NCI-H774 (cell line): ENCODE measurements at places on chromosomes 1 and 21.

DNA sequence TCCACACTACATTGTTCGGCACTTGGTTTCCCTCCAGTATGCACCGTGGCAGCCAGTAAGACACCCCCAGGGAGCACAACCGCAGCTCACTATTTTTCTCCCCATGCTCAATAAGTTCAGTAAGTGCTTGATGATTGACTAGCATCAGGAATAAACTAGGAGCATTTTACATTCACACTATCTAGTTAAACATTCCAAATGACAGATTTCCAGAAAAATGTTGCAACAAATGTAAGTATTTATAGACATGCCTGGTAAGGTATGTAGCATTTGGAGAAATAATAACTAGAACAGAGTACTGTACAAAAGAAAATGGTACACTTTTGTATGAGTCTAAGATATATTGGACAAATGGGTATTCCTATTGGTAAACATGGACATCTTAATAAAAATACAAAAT is 92.9 kb downstream of the SLC45A1 start:
- no peak for DNase-seq

DNA sequence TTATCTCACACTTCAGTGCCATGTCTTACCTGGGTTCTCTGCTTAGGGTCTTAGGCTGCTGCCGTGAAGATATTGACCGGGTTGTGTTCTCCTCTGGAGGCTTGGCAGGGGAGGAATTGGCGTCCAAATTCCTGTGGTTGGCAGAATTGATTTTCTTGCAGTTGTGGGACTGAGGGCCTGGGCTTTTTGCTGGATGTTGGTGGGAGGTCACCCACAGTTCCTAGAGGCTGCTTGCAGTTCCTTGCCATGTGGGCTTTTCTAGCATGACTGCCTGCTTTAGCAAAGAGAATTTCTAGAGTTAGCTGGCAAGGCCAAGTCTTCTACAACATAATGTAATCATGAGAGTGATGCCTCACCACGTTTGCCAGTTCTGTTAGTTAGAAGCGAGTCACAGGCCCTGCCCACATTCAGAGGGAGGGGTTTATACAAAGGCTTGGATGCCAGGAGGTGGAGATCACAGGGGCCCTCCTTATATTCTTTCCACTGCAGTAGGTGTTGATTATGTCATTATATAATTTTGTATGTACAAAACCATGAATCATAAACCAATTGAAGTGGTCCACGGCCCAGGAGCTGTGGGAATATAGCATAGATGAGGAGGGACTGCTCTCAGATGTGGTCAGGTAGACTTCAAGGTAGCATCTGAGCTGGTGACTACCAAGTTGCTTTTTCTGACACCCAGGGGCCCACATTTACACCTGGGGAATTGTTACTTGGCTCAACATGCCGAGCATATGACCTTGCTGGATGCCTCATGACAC is 6.6 kb downstream of the UBL4B start:
- peak; percentile 11 for DNase-seq

GRCh38 chr1:10862743-10863335 is 66.4 kb upstream of the CASZ1 start:
- no peak for DNase-seq

DNA sequence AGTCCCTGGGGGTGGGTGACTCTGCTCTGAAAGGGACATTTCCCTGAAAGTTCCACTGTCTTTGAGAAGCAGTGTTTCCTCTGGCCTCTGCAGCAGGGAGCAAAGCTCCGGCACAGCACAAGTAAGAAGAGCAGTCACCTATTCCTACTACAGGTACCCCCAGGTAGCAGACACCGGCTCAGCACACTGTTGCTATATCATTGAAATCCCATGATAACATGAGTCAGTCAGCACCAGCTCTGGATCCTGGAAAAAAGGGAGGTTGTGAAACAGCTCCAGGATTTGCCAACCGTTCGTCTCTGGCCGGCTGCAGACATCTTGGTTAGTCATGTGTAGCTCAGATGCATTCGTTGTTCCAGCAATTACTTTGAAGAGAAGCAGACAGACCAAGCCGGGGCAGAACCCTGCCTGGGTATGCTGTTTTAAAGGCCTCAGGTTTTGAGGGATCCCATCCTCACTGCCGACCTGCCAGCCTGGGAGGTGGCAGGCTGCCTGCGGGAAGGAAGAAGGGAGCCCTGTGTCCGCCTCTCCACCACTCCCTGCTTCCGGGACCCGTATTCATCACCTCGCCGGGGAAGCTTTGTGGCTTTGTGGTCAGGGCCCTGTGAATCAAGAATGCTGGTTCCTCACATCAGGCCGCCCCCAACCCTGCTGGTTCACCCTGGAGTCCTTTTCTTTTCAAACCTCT is 139.2 kb downstream of the CLIC6 start:
- no peak for DNase-seq

DNA sequence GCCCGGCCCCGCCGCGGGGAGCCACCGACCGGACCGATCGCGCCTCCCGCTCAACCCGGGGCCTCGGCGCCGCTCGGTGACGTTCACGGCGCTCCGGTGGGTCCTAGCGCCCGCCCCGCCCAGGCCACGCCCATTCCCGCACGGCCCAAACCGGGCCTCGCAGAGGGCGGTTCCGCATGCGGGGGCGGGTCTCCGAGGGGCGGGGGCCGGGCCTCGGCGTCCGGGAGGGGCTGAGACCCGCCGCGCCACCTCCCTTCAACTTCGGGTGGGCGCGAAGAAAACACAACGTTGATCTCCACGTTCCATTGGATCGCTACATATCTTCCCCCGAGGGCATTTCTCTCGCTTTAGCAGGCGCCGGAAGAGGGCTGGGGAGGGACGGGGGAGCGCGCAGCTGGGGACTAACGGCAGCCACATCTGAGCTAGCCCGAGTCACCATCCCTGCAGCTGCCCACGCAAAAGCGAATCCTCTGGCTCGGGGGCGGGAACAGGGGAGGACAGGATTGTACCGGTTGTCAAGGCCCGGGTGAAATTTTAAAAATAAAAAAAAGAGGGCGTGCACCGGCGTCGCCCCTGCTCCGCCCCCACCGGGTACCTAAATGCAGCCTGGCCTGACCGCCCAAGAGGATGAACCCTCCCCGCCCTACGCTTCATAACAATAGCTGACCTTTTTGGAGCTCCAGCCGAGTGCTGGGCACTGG is at the start of gene MAD2L2:
Gene MAD2L2 (minus strand): TSS at position 78 of the 701 bp plus-strand sequence. CDS start 547 bp downstream, outside the sequence.
- DNase-seq: peak; percentile 51

GRCh38 chr1:47593598-47594285 is 155.9 kb downstream of the FOXD2 start:
- DNase-seq: no peak

DNA sequence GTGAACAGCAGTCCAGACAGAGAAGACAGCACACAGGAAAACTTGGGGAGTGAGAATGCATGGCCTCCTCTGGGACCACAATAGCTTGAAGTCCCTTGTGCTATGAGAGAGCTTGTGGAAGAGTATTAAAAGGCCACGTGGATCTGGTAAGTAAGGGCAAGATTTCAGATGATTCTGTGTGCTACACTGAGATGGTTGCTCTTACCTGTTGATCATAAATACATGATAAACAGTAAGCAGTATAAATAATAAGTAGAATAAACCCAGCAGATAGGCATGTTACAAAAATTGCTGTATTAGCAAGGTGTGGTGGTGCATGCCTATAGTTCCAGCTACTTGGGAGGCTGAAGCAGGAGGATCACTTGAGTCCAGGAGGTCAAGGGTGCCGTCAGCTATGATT is 150.4 kb upstream of the ZC3H11B start:
- no peak for DNase-seq

DNA sequence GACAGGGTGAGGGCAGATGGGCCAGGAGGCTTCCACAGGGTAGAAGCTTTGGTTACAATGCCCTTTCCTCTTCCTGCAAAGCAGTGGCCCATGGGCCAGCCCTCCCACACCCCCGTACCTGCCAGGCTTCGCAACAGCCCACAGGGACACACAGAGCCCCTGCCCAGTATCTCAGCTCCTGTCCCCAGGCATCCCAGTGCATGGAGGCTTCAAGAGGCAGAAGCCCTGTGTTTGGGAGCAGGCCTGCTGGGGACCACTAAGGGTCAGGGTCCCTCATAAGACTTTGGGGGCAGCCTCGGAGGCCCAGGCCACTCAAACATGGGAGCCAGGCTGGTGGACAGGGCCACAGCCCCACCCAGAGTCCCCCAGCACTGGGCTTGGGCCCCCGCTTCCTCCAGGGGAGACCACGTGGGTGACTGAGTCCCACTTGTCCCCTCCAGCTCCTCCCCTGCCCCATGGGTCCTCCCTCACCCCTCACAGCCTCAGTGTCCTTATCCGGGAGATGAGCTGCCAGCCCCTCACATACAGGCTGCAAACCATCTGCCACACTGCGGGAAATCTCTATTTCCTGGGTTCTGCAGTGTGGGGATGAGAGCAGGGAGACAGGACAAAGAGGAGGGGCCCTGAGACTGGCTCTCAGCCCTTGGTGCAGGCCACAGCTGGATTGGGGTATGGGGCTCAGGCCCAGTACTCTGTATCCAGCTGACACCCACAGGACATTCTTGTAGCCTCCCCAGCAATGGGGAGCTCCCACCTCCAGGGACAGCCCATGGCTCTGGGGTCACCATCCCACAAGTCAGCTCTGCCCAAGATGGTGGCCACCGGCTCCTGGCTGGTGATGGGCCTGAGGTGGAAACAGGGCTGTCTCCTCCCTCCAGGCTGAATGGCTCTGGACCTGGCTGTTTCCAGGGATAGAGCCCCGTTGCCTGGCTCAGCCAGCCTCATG is 50.7 kb downstream of the WNT9A start:
- DNase-seq: no peak

GRCh38 chr1:63857478-63857877 is 83.7 kb downstream of the ROR1 start:
- no peak for DNase-seq

GRCh38 chr1:2468540-2468939 is 7.5 kb upstream of the PLCH2 start:
- DNase-seq: no peak

DNA sequence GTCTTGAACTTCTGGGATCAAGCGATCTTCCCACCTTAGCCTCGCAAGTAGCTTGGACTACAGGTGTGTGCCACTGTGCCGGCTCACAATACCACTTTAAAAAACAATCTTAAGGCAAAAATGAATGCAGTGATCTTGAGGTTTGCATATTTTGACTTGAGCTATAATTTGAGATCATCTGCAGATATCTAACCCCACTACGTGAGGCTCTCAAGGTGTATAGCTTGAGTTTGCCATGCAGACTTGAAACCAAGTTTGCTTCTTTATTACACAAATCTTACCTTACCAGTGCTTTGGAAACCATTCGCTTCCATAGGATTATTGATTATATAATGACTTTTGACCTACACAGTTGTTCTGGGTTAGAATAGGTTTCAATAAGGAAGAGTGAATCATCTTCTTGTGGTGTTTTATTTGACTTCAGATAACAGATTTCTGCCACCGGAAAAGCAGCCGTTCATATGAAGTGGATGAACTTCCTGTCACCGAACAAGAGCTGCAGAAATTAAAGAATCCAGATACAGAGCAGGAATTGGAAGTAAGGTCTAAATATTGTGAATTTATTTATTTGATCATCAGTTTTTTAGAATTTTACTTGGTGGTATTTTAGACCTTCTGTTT is 155.1 kb downstream of the VPS13D start:
- DNase-seq: no peak

- DNase-seq: no peak
These were observed 2.5 kb downstream of the C1orf115 start for GRCh38 chr1:220692436-220693228.

DNA sequence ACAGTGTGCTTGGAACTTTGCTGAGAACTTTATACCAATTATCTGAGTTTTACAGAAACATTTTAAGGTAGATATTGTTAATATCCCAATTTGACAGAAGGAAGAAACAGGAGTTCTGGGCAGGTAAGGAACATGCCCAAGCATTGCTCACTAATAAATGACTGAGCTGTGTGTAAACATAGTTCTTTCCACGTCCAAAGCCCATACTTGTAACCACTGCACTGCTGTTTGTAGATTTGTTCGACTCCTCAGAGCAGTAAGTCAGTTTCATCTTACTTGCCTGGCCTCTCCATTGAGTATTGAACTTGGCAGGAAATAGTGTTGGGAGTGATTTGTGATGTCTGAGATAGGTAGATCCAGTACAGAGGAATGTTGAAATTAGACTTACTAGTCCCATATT is 335.1 kb downstream of the KIF26B start:
- DNase-seq: no peak

DNA sequence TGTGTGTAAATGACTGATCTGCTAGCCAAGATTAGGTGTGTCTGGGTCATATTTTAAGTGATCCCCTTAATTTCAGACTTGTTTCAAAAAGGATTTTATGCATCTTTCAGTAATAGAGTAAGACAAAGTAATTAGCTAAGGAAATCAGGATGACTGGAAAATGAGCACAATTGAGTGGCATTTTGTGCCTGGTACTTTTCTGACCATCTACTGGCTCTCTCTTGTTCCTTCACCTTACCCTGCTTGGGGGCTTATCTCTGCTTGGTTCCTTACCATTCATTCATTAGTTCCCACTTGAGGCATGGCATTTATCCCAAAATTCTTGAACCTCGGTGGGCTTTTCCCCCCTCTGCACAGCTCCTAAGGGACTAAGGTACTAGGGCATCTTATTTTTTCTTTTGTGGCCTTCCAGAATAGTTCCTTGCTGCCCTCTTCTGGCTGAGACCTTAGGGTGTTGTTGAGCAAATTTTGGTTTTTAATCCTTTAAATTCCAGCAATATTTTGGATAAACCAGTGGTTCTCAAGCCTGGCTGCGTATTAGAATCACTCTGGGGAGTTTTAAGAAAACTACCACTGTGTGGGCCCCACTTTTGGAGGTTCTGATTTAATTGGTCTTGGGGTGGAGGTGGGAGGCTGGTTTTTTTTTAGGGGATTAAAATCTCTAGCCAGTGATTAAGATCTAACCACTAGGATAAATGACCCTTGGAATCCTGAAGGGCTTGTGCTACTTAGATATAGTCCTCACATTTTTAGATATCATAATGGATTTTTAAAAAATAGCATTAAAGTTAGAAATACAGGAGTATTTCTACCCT is 50.8 kb downstream of the HS2ST1 start:
- no peak for DNase-seq

DNA sequence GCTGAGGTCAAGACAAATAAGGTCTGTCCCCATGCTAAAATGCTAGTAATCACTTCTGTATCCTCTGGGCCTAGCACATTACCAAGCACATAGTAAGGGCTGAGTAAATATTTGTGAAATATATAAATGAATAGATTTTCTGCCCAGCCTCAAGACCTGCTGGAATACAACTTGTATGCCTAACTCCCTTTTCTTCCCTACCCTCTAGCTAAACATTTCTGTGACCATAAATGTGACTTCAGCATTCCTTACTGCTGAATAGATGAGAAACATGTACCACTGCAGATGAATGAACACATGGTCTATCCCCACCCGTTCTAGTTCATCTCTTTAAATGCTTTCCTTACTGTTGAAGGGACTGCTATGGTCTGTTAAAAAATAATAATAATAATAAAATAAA is 209.0 kb upstream of the HOOK1 start:
- DNase-seq: no peak
